ENCODE measurements at places on chromosomes 7 and 10.

DNA sequence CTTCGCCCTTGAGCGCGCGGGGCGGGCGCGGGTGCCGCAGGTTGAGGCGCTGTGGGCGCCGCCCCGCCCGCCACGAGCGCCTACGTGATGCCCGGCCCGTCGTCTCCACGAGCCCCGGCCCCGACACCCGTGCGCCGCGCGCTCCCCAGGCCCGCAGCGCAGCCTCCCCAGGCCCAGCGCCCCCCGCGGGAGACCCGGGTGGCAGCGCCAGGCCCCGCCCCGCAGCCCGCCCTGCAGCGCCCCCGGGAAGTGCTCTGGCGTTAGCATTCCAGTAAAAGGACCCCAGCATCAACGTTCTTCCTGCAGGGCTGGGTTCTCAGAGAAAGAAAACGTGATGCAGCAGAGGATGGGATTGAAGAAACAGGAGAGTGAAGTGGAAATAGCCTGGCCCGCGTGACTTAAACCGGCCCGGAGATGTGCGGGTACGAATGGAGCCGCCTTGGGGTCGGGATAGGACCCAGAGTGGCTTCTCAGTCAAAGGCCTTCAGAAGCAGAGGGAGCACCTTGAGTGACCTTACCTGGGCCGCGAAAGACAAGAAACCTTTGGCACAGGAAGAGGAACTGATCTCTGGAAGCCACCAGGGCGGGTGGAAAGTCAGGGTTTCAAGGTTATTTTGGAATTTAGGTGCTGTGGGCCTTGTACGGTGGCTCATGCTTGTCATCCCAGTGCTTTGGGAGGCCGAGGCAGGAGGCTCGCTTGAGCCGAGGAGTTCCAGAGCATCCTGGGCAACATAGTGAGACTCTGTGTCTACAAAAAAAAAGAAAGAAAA is 1.8 kb downstream of the PFKP start:
- peak; percentile 39 for DNase-seq

DNA sequence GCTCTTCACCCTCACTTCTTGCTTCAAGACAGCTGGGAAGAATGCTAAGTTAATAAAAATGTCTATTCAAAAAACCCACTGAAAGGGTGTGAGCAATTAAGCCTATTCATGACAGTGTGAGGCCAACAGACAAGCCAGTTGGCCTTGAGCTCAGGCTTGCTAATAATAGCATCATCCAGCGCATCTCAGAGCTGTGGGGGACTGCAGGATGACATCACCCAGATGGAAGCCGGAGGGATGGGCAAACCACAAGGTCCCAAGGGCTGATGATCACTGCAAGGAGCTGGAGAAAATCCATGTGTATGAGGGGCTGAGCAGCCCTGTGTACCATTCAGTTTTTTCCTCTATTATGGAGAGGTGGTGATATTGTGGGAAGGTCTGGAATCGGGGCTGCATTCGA is 770.4 kb downstream of the TNS3 start:
- DNase-seq: no peak

- no peak for DNase-seq
These were observed 192.7 kb downstream of the CELF2 start for GRCh38 chr10:11210211-11210922.

DNA sequence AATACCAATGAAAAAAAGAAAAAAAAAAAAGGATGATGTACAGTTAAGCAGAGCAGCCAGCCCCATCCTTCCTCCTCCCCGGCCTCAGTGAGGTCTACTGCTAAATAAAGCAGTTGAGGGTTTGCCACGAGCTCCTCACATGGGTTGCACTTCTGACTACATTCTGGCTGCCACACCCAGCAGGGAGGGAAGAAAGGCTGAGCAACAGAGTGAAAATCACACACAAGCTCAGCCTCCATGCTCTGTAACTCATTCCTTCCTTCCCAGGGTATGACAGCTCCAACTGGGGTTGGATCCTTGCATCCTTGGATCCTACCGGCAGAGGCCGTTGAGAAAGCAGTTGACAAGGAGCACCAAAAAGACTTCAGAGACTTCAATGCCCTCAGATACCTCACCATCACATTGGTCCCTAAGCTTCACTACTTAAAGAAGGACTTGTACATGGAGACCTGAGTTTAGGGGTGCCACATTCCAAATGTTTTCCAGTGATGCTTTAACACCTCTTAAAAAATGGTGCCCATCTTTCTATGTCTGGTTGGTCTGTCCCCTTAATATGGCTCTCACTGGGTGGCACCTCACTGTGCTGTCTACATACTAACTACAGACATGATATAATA is 52.9 kb upstream of the PIK3CG start:
- DNase-seq: no peak

DNA sequence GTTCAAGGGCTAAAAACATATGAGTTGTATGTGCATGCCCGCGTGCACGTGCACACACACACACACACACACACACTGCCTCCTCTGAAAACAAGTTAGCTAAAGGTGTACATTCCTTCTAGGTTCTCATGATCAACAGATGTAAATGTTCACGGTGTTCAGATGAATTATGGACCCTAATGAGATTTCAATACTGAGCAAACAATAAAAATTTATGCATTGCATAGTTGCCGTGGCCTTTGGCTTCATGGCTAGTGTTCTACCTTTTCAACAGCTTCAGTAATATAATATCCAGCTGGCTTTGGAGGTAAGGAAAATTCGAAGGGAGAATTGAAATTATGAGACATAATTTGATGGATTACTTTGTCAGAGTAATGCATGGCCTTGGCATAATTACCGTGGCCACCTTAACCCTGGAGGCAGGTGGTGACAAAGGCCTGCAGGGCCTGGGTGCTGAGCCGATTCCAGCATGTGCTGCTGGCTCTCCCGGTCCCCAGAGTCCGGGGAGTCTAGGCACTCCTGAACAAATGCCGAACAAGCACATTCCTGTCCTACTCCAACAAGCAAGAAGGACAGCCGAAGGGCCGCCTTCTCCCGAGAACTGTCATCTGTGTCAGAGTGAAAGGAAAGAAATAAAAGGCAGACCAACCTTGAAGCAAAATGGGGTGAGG is 166.6 kb upstream of the TCF7L2 start:
- no peak for DNase-seq

DNA sequence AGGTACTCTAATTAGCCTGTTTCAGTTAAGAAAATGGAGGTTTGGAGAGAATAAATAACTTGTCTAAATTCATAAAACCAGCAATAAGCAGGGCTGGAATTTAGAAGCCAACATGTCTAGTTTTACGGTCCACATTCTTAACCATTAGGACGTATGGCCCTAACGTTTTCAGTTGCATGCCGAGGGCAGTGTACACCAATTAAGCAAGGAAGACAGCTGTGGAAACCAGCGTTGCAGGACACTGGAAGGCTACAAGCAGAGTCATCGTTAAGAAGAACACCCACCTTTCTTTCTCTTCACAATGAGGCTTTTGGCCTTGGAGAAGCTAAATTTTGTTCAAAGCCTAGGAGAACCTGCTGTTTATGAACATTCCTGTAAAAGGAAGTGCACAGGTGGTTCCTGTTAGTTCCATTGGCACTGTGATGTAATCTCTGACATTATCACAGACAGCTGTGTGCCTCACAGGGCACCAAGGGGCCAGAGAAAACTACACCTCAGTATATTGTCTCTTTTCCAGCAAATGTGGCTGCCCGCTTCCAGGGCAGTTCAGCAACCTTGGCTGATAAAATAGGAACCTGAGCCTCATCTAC is 21.0 kb downstream of the MPP7 start:
- no peak for DNase-seq

DNA sequence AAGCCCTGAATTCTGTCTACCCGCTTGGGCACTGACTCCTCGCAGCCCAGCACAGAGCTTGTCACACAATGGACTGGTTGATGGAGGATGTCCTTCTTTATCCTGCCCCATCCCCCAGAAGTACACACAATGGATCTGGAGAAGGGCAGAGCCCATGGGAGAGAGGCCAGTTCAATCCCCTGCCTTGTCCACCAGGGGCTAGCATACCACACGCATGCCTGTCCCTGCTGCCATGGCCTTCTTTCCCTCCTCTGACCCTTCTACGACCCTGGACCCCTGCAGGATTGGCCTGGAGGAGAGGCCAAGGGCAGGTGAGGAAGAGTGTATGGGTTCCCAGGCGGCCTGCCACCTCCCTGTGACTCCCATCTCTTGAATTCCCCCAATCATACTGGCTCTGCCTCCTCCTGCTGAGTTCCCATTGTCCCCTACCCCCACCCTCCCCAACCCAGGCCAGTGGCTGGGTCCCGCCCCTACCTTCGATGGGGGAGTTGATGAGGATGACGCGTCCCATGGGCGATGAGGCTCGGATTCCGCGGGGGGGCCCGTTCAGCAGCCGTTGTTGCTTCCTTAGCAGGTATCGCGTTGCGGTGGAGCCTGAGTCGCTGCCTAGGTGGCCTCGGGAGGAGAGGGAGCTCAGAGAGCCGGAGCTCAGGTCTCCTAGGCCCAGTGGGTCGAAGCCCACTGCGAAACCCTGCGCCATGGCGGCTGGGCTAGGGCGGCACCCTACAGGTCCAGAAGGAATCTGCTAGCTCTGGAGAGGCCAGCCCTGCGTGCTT is 1.2 kb downstream of the PDZD7 start:
- no peak for DNase-seq

- no peak for DNase-seq
These were observed 22.2 kb downstream of the NEUROD6 start for GRCh38 chr7:31318313-31318712.

DNA sequence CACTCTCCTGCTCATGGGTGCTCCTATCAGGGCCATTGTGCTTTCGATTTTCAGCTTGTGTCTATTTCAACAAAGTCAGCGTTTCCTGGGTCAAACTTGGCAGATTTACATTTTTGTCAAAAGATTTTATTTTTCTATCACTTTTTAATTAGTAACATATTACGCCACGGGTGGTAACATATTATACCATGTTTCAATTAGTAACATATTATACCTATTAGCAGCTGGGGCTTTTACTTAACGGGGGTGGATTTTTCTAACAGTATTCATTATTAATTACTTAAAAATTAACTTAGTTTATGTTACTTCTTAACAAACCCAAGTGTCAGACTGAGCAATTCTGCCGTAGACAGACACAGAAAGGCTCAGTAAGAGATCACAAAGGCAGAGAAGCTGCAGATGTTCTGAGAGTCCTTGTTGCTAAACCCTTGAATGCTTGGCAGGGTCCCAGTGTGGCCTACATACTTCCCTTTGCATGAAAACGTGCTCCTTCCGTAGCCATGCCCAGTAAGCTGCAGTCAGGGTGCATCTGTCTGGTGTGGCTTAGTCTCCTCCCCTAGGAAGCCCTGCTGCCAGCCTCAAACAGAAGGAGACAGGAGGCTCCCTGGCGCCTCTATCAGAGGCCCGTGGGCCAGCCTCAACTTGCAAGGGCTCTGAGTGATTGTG is 263.1 kb upstream of the CXCL12 start:
- no peak for DNase-seq
